Inflammatory macrophage (primary cell): ENCODE measurements at places on chromosomes 2 and 18.

DNA sequence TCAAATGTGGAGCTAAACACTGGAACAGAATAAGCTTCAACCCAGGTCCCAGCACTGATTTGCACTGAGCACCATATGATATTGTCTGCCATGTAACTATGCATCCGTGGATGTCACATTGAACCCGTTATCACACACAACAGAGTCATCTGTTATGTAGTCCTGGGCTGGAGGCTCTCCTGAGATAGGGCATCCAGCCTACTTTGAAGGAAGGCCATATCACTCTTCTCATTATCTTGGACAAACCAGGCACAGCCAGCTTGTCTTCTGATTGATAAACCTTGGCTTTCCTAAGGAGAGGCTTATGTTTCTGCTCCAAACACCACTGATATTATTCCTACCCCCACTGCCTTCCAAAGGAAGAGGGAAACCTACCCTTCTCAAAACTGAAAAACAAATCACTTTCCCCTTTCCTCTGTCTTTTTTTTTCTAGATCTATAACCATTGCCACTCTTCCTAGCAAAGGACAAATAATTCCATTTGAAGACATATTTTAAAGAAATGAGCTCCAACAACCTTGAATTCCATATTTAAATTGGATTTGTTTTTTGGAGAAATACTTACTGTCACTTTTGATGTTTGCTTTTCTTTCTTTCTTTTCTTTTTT, 16.4 kb downstream of the RSAD2 start:
- no peak for DNase-seq

GRCh38 chr2:40760071-40760666, 308.3 kb upstream of the SLC8A1 start:
- DNase-seq = peak; percentile 65

DNA sequence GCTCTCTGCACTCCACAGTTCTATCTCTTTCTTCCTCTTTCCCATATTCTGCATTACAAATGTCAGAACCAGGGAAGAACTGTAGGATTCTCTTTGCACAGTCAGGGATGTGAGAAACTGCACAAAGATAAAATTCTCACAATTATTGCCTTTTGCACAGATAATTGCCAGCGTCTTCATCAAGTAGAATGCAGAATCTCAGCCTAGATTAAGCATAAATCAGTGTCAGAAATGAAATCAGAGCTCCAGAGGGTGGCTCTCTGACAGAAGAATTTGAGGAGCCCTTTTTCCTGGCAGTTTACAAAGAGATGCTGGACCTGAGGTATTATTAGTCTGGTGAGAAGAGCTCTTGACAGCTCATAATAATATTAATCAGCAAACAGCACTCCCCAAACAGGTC, 173.1 kb downstream of the PTH2R start:
- no peak for DNase-seq

DNA sequence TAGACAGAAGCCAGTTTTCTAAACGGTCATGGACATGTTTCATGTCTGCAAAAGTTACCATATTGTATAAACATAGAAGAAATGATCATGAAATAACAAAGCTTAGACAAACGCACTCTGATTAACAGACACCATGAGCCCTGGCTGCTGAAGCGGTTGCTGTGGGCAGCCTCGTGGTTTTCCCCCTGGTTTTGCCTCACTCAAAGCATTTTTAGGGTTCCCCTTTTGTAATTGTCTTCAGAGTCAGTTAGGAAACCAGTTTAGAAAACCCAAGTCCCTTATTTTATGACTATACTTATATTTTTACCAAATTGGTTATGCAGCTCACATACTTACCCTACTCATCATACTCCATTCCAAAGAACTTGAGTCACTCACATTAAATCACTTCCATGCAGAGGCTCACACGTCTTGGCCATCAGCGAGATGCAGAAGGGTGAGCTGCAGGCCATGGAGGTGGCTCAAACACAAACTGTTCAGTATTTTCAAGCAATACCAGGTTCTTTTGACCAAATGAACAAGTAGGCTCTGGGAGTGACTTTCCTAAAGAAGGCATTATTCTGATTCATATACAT, 105.6 kb upstream of the SALL3 start:
- peak; percentile 14 for DNase-seq

DNA sequence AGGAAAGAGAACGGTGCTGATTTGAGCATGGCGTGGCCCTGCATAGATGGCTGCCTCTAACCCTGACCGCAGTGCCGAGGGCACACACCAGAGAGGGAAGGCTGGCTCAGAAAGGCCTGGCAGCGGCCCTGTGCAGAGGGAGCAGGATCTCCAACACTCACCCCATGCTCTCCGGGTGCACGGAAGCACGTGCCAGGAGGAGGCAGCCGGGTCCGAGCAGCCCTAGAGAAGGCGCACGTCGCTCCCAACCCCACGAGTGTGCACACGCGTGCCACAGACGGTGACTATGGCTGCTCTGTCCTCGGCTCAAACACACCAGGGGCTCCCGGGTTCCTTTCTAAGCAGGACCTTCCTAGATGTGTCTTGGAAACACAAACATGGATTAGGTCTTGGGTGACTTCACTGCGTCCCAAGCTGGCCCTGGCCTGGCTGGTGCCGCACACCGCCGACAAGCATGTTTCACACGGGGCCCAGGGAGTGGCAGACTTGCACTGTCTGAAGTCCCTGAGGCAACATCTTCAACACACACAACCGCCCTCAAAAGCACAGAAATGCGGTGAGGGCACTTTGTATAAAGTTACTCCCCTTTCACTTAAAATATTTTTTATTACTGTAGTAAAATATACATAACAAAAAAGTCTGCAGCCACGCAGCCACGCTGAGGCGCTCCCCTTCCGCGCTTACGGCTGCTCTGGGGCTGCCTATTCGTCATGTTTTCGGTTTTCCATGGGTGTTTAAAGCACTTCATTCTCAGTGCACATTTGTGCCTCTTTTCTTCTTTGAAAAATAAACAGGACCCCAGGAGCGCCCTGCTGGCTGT, 110.0 kb downstream of the ZNF516 start:
- no peak for DNase-seq
